Myometrial cell (primary cell): ENCODE measurements at places on chromosomes 4 and X. TPM values are rescaled to one million over a fixed set of nuclear protein-coding genes. Genes with fewer than 3 reads are reported as not detected.

Gene LRAT
- total RNA-seq: not detected in 2 replicates

Gene MAPK10
- total RNA-seq: 7.2 and 10.1 TPM in 2 replicates

Gene TMSB15A
- 4.6 and 7.5 TPM in 2 replicates for total RNA-seq

Gene SRPX2
- total RNA-seq: 61.3 and 65.2 TPM in 2 replicates

Gene LDB2
- 9.0 and 12.4 TPM in 2 replicates for total RNA-seq

Gene TLR10
- total RNA-seq: not detected in 2 replicates

Gene LONRF3
- total RNA-seq: 0.29 TPM in 1 of 2 replicates, not detected in the other

Gene GPC3
- not detected in 2 replicates for total RNA-seq

Gene GABRG1
- total RNA-seq: not detected in 2 replicates

Gene PARM1
- 0.18 and 0.58 TPM in 2 replicates for total RNA-seq

Gene EFHC2
- 0.71 and 1.2 TPM in 2 replicates for total RNA-seq

Gene PFKFB1
- total RNA-seq: 0.18 TPM in 1 of 2 replicates, not detected in the other

Gene ARR3
- total RNA-seq: not detected in 2 replicates

Gene PNMA6A
- 2.3 TPM in 2 replicates for total RNA-seq

Gene HSFX2
- not detected in 2 replicates for total RNA-seq

Gene SMIM10L2A
- under 0.01 TPM in 1 of 2 replicates, not detected in the other for total RNA-seq

Gene GAGE13
- total RNA-seq: not detected in 2 replicates

Gene PPEF1
- total RNA-seq: not detected in 2 replicates

Gene CNGA1
- total RNA-seq: 1.2 TPM in 1 of 2 replicates, not detected in the other

Gene KIF4A
- 9.5 and 12.6 TPM in 2 replicates for total RNA-seq

Gene SYP
- 0.29 TPM in 1 of 2 replicates, not detected in the other for total RNA-seq

Gene ATP6AP2
- 175 and 202 TPM in 2 replicates for total RNA-seq

Gene DACH2
- not detected in 2 replicates for total RNA-seq

Gene GUCY1A1
- total RNA-seq: 0.35 TPM in 1 of 2 replicates, not detected in the other

Gene F11
- total RNA-seq: not detected in 2 replicates

Gene CACNA1F
- total RNA-seq: not detected in 2 replicates

Gene AFM
- not detected in 2 replicates for total RNA-seq

Gene ANKRD37
- total RNA-seq: 0.53 TPM in 1 of 2 replicates, not detected in the other

Gene PRKG2
- 1.4 and 4.6 TPM in 2 replicates for total RNA-seq

Gene KIT
- 0.58 TPM in 1 of 2 replicates, not detected in the other for total RNA-seq
